CD14-positive monocyte (primary cell): ENCODE measurements at places on chromosomes 7 and 10.

- no peak for DNase-seq
Observed at GRCh38 chr7:44632196-44632595, 25.8 kb downstream of the OGDH start.

GRCh38 chr10:68155615-68156210 lies 46.4 kb downstream of the MYPN start:
- no peak for DNase-seq

- no peak for DNase-seq
Observed at GRCh38 chr10:71401056-71401455, 4.3 kb downstream of the CDH23 start.

GRCh38 chr10:13271552-13272163 lies 28.2 kb downstream of the PHYH start:
- peak; percentile 1 for DNase-seq

DNA sequence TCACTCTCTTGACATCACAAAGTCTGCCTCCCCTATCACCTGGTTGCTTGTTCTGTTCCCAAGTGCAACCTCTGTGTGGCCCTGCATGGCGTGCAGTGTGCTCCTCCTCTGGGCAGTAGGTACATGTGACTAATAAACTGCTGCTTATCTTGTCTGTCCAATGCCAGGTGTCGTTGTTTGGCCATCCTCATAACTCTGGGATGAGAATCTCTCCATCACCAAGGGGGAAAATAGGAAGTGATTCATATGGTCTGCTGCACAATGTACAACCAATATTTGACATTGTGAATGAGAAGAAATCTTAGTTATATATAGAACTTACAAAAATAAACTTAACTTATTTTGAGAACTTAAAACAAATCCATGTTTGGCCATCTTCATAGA lies 135.2 kb downstream of the INHBA start:
- no peak for DNase-seq

- DNase-seq, result no peak
Observed at GRCh38 chr7:16616542-16616941, 29.0 kb downstream of the ANKMY2 start.

GRCh38 chr7:34755008-34755407 lies 97.0 kb downstream of the NPSR1 start:
- DNase-seq, result no peak

GRCh38 chr10:5288359-5288758 lies 76.4 kb upstream of the UCN3 start:
- no peak for DNase-seq

DNA sequence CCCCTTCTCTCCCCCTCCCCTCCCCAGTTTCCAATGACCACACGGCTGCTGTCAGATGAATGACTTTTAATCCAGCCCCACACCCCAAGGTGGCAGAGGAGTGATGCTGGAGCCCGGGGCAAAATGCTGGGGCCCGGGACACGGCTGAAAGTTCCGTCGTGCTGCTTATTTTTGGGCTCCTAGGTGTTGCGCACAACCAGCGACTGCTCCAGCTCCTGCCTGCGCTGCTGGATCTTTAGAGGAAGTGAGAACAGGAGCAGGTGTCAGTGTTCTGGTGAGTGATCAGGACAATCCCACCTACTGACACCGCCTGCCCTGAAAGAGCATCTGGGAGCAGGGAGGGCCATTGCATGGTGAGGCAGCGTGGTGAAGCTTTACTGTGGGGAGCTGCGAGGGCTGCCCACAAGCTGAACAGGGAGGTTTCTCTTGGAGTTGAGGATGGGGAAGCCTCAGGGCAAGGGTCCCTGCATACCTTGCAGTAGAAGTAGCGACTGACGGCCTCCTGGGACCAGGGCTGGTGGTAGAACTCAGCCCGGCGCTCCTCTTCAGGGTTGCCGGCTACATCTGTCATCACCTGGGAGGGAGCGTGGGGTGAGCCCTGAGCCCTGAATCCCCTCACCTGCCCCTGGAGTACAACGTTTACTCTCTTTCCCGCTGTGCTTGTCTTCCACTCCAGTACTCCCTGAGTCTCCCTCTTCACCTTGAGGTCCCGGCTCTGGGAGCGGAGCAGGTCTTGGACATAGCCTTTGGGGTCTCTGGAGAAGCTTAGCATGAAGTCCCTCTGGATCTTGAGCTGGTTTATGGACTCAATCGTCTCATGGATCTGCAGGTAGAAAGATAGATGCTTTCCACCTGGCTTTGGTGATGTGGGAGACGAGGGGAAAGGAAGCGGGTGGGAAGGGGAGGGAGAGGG lies 6.9 kb downstream of the CHPF2 start:
- DNase-seq, result no peak

DNA sequence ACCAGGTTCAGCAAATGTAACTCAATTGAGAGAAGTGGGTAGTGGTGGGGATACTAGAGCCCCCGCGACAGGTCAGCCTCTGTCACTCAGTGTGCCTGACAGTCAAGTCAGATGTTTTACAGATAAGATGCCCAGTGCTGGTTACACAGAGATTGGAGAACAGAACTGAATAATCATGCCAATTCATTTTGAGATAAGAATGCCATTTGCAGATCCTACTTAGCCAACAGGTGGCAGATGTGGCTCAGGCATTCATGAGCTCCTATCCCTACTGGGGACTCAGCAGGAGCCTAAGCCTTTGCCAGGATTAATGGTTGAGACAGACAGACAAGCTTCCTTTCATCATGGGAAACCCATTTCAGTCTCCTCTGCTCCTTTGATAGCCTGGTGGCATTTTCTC lies 137.8 kb downstream of the MAPK8 start:
- DNase-seq, result no peak

DNA sequence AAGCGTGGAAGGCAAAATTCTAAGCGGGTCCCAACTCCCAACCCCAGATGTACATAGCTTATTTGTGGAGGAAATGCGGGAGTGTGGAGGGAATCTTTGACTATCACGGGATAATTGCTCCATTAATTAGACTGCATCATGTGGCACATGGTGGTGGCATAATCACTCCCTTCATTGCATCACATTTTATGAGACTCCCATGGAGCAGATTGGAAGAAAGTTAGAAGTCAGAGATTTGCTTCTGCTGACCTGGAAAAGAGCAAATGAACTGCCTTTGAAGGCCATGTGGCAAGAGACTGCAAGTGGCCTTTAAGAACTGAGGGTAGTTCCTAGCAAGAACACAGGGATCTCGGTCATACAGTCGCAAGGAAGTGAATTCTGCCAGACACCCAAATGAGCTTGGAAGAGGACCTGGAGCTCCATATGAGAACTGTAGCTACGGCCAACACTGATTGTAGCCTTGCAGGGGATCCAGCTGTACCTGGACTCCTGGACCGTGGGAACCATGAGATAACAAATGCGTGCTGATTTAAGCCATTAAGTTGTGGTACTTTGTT lies 37.1 kb upstream of the ITGB1 start:
- no peak for DNase-seq

DNA sequence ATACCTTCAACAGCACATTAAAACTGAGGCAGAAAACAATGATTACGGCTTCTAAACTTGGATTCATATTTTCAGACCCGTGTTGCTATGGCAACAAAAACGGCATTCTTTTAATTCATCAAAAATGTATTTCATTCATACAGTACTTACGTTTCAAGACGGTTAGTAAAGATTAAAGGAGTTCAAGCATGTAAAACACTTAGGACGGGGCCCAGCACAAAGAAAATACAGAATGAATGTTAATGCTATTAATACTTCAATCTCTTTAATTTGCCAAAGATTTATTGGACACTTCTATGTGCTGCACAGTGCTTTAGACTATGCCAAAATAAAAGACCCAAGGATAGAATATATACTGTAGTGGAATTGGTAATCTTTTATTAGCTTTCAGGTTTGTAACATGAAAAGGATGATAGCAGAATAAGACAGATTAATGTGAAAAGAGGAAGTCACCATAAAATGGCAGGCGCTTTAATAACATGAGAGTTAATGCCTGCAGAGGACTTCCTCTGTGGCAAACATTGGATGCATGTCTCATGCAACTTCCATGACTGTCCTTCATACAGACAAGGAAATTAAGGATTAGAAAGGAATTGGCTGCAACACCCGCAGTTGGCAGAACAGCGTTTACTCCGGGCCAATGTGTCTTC lies 201.6 kb upstream of the KLF6 start:
- DNase-seq, result peak; percentile 23

GRCh38 chr10:68560186-68560942 lies at the start of gene TET1:
TSS of gene TET1 (plus strand) at chr10:68560337. CDS start at chr10:68572339, 12,002 bp downstream.
- no peak for DNase-seq

GRCh38 chr7:142784716-142785115 lies 13.9 kb downstream of the PRSS2 start:
- no peak for DNase-seq

DNA sequence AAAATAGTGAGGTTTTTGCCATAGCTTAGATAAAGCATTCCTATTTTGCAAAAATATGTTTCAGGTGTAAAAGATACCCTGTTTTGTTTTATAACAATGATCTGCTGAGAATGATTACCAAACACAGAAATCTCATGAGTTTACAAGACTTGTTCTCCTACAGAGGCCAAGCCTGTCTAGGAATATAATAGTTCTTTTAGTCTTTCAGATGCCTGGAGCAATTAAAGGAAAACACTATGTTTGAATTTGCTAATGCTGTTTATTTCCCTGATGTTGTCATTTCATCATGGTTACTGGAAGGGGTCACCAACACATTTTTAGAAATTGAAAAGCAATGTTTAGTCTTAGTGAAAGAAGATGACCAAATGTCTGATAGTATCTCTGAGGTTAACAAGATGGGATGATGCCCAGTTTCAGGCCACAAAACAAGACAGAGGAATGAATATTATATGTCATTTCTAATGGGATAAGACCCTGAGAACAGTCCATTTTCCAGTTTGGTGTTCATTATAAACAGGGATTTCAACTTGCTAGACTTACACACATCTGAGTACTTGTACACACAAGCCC lies 559.9 kb downstream of the INHBA start:
- no peak for DNase-seq

GRCh38 chr10:95431900-95432342 lies 129.2 kb downstream of the SORBS1 start:
- no peak for DNase-seq

DNA sequence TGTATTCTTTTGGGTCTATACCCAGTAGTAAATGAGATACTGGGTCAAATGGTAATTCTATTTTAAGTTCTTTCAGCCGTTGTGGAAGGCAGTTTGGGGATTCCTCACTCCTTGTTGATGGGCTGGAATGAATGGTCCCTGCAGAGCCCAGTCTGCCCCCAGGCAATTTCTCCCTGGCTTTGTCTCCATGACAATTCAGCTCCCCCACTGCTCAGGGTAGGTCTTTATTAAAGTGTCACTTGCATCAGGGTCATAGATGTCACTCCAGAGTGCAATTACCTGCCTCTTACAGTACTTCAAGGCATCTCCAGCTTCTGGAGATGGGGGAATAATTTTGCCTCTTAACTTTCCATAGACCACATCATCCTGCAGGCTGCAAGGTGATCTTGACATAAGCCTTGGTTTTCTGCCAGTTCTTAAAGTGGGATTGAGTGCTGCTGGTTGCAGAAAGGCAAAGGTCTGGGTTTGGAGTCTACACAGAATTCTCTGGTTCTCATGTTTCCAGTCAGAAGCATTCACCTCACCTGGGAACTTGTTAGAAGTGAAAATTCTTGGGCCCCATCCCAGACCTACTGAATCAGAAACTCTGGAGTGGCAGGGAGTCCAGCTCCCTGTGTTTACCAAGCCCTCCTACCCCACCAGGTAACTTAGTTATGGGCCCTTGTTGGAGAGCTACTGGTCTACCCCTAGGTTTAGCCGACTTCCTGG lies 442.4 kb downstream of the GALNT17 start:
- no peak for DNase-seq

DNA sequence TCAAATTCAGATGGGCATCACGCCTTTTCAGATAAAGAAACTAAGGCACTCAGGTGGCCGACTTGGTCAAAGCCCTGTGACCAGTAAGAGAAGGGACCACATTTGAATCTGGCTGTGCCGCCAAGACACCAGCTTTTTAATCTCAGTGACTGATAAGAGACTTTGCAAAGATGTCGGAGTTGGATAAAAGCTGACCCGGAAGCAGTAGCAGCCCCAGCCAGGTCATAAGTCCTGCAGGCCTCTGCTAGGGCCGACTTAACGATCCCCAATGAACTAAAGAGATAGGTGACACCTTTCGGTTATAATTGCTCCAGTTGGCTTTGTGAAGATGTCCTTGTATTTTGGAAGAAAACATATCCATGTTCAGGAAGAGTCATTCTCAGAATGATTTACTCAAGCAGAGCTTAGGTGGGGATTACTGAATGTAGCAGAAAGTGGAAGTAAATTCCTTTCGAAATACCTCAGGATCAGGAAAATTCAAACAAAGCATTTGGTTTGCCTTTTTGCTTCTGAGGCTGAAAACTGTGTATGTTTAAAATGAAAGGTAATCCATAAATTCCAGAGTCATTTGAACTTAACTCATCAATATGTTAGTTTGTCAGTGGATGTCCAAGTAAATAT lies 164.2 kb upstream of the PITRM1 start:
- no peak for DNase-seq

- no peak for DNase-seq
Observed at GRCh38 chr10:8874972-8875371, 820.5 kb downstream of the GATA3 start.

- no peak for DNase-seq
Observed at GRCh38 chr7:148579366-148579765, 11.2 kb upstream of the C7orf33 start.
